ENCODE measurements at places on chromosomes 11 and 22. TPM values are rescaled to one million over a fixed set of nuclear protein-coding genes. Genes with fewer than 3 reads are reported as not detected.

GRCh38 chr11:112977755-112978154 lies 16.5 kb downstream of the NCAM1 start:
- no peak for DNase-seq

CRACR2B gene
- 19.7 TPM for total RNA-seq

DNA sequence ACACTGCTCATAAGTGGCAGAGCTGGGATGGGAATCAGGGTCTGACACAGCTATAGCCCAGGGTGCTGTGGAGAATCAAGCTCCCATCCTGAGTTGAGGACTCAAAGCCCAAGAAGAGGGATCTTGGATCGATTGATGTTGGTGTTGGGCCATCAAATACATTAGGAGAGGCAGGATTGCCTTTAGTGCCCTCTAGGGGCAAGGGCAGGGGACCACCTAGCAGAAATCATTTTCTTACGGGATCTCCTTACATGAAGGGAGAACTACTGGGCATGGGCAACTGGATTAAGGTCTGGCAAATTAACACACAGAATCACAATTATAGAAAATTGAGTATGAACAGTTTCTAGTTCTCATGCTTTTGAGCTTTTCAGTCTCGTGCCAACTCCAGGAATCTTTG lies 24.9 kb upstream of the EMSY start:
- no peak for DNase-seq

GRCh38 chr11:110428956-110429730 lies 605 bp upstream of the FDX1 start:
- DNase-seq, result no peak

- no peak for DNase-seq
These were observed 16.6 kb downstream of the VPS37C start for GRCh38 chr11:61144511-61145179.

GRCh38 chr22:42682113-42682851 lies 33.1 kb upstream of the CYB5R3 start:
- DNase-seq, result no peak
